ENCODE measurements at places on chromosomes 6 and 20.

- no peak for DNase-seq
These were observed 884.5 kb upstream of the GJE1 start for GRCh38 chr6:141248021-141248799.

DNA sequence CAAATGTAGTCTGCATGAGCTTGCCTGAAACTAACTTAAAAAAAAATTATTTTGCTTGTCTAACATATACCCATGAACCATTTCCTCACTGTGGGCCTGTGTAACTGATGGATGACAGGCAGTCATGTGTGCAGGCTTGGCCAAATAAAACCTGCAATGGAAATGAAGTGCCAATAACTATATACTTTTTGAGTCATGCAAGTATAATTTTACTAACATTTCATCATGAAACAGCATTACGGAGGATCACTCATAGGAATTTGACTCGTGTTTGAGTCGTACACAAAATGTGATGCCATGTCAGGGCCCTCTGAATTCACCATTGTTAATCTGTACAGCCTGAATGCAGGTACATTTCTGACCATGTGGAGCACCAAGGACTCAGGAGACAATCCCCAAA lies 46.6 kb downstream of the HDDC2 start:
- DNase-seq = no peak

GRCh38 chr6:56849896-56850295 lies 105.0 kb upstream of the BEND6 start:
- DNase-seq = no peak

DNA sequence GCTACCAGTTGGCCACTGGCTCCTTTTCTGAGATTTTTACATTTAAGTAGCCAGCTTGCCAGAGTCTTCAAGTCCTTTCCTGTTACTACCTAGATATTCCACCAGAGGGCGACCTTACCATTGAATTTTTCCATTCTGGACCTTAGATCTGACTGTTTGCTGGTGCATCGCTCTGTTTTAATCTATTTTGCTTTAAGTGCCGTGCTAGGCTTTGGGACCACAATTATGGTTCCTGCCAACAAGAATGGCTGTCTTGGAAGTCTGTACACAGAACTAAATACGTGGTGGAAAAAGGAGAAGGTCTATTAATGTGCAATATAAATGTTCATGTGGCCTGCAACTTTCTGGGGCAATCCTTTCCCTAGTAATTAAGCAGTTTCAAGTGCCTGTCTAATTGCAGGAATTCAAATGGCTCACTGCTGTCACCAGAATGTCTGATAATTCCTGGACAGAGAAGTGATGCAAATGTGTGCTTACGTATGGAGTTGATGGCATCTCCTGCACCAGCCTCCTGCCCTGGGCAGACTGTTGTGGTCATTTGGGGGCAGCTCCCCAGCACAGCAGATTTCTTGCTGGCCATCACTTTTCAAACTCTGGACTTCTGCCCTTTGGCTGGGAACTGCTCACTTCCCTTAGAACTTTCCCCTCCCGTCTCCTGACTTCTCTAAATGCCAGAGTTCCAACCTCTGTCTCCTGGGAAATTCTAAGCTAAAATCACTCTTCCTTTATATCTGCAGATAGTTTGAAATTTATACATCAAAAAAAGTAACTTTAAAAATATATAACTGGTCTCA lies 5.6 kb upstream of the HLA-DOA start:
- peak; percentile 46 for DNase-seq

- no peak for DNase-seq
These were observed 632.7 kb upstream of the PTCHD4 start for GRCh38 chr6:48743738-48744137.

DNA sequence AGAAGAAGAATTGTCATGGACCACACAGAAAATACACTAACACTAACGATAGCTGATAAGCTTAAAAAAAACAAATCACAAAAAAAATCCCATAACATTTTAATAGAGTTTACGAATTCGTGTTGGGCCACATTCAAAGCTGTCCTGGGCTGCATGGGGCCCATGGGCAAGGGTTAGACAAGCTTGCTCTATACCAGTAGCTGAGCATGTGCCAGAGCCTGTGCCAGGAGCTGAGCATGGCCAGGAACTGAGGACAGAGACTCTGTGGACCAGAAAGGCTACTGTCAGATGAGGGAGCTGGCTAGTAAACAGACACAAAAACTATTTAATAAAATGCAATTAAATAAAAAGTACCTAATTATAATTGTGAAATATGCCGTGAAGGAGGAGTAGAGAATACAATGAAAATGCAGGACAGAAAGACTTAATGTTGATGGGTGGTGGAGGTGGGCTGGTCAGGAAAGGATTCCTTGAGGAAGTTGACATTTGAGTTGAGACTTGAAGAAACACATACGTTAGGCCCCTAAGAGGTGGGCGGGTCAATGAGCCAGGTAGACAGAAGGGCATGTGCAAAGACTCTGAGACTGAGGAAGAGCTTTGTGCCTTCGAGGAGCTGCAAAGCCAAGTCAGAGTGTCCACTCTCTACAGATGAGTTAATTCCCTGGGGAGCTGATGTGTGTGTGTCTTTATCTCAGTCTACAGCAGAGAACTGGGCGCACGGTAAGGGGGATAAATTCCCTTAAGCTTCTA lies 66.1 kb downstream of the JPH2 start:
- DNase-seq = no peak

DNA sequence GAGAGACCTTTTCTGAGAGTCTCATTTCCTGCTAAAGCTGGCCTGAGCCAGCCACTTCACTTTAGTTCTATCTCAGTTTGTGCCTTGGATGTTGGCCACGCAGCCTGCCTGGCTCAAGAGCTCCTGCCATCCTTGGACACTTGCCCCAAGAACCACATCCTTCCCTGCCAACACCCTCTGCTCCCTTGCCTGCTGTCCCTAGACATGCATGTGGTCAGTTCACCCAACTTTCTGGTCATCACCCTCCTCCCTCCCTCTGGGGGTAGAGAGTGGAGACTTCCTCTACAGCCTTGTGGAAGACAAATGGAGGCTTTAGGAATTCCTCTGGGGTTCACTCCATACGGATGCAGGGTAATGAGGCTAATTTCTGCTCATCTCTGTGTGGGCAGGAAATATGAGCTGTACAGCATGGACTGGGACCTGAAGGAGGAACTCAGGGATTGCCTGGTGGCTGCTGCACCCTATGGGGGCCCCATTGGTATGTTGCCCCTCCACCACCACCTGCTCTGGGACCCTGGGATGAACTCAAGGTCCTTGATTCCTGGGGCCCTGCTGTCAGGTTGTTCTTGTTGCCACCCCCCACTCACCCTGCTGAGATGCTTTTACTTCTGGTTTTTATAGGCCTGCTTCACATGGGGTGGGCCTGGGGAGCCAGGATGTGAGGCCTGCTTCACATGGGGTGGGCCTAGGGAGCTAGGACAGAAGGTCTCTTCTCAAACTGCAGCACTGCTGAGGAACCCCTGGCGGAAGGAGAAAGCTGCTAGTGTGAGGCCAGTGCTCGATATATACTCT lies 13.8 kb upstream of the PTPRA start:
- no peak for DNase-seq

GRCh38 chr6:79954849-79955248 lies 7.5 kb upstream of the ELOVL4 start:
- DNase-seq = no peak

GRCh38 chr6:149140910-149141290 lies 176.6 kb upstream of the TAB2 start:
- no peak for DNase-seq

GRCh38 chr6:44035621-44036020 lies 91.6 kb downstream of the MRPL14 start:
- DNase-seq = no peak

- no peak for DNase-seq
These were observed 92.3 kb downstream of the ANKS1A start for GRCh38 chr6:34981366-34981765.

DNA sequence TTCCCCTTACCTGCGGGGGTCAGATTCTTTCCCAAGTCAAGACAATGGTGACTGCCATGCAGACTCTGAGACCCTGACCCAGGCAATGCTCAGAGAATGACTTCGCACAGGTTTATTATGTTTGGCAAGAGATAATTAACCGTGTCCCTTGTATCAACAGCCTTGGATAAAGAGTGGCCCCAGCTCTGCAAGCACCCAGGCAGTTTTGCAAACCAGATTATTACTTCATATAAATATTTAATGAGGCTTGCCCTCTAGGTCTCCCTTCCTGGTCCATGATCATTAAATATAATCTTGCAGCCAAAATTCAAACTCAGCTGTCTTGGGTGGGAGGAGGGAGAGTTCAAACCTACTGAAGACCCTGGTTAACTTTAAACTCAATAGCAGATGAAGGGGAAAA lies 156.5 kb downstream of the ANKRD60 start:
- no peak for DNase-seq

DNA sequence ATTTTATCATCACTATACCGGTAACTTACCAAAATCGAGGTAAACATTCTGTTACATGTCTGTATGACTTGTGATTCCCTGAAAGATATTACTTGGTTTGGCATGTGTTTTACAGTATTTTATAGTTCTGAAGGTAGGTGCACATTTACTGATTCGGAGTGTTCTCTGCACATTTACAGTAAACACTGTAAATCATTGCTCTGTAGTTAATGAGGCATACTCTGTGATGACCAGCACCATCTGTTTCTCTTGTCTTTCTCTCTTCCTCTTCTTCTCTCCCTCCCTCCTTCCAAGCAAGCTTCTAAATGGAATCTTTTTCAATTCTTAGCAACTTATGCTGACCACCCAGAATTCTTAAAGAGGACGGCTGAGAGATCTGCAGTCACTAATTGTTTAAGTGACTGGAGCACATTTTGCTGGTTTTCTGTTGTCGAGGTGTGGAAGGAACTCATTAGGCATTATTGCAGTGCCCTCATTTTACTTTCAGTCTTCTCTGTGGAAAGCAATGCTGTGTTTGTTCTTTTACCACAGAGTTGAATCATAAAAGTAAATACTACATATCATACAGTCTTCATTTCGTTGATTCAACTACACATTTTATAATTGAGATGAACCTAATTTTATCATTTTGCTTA lies 126.5 kb downstream of the UTRN start:
- DNase-seq = no peak

GRCh38 chr20:17391127-17391771 lies 139.9 kb downstream of the BFSP1 start:
- DNase-seq = no peak

DNA sequence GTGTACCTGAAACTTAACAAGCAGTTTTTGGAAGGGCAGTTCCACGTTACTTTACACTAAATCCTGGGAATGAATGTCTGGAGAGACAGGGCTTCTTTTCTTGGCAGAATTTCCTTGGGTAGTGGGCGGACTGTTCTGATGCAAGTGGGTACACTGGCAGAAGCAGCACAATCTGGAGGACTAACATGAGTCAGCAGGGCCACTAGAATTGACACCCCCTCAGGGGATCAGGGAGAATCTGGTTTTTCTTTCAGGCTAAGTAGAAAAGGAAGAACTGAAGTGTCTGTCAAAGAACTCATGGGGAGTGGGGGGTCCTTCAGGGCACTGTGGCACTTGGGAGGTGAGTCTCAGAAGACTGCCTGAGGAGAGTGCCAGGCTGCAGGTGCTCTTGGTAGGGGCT lies 34.6 kb downstream of the PANK2 start:
- no peak for DNase-seq

DNA sequence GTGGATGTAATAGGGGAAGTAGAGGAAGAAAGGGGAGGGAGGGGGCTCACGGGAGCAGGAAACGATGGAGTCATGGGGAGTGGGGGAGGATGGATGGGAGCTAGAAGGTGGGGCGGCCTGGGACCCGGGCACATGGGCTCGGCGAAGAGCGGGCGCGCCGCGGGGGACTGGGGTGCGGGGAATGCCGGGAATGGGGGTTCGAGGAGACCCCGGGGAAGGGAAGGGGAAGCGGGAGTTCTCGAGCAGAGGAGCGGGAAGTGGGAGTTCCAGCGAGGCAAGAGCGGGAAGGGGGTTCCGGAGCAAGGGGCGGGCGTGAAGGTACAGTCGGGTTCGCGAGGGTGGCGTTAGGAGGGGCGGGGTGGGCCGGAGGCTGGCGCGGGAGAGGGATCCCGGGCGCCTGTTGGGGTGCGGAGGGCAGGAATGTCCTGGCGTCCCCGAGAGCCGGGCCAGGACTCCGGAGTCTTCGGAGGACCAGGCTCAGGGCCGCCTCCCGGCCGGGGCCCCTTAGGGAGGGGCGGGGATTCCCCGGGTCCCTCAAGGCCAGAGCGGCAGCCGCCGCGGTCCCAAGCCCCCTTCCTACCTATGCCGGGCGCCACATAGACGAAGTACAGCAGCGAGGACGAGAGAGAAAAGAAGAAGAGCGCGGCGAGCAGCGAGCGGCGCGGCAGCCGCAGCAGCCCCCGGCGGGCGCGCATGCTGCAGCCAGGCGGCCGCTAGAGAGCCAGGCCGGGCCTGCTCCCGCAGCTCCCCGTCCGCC lies 504 bp downstream of the B4GALT5 start:
- DNase-seq = no peak

- no peak for DNase-seq
These were observed 23.6 kb downstream of the RWDD2A start for GRCh38 chr6:83216806-83217205.

- no peak for DNase-seq
These were observed 125.3 kb upstream of the AKIRIN2 start for GRCh38 chr6:87827346-87827745.

- DNase-seq = no peak
These were observed 383.2 kb downstream of the CD83 start for GRCh38 chr6:14500809-14501208.

DNA sequence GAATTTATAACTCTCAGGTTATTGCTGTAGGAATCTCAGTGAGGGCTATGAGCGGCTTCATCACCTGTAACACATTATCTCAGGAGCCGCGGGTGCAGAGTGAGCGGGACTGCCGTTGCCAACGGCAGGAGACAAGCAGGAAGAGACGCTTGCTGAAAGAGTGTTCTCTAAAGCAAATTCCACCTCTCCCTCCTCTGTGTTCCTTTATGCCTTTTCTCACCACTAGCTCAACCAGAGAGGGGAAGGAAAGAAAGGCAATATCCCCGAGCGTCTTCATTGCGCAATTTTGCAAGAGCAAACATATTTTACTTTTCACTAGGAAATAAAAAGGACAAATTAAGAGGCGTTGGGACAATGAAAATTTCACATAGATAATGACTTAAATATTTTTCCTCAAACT lies 185.2 kb upstream of the EXOC2 start:
- DNase-seq = no peak

DNA sequence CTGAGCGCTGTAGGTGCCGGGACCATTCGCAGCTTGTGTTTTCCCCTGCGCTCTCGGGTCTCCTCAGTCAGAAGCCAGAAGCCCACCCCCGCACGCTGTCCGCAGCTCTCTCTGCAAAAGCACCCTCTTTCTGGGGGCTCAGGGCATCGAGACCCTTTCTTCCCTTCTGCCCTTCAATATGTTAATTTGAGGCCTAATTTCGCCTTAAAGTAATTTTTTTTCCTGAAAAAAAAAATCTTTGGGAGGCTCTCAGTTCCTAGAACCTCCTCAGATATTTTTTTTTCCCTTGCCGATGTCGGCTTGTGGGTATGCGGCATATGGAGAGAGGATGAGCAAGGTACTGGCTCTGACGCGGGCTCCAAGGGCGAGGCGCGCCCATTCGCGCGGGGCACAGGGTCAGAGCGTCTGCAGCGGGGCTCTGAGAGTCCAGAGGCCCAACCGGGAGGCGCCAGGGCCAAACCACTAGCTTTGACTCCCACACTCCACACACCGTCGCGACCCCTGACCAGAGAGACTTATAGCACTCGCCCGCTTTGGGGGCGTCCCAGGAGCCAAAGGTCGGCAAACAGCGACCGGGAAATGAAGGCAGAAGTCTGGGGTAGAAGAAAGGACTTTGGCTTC lies 893 bp downstream of the PRDM13 start:
- no peak for DNase-seq

GRCh38 chr6:99002831-99003230 lies 55.1 kb upstream of the FBXL4 start:
- DNase-seq = no peak

Measured in NCI-H187 treated with DMSO at 0.1 percent for 48 hours (cell line).